Stimulated activated memory B cell treated with anti-CD40 and anti-IgM and Interleukin-4, amounts not matched to agents 10 μg/mL and 1 μg/mL and 100 μg/mL, for 72 hours (primary cell): ENCODE measurements at places on chromosomes 1 and 21.
A peak's percentile ranks its signal among the peaks of the same experiment; 100 is the strongest.

DNA sequence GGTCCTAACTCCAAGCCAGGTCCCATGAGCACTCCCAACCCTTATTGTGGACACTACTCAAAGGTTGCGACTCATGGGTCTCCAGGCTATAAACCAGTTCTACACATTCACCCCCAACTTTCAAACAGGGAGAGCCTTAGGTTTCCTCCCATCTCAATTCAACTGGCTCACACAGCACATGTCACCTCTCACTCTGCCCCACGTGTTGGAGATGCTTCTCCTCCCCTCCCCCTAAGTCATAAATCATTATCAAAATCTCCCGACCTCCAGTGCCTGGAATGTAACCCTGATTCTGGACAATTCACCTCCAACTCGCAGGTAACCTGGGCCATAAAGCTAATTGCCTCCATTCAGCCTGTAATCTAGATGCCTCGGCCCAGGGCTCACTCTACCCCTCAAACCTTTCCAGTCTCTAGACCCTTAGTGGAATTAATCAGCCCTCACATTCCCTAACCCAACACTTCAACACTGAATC lies 595 bp downstream of the AK2 start:
- no peak for ATAC-seq

- ATAC-seq = peak; percentile 61
Measured at GRCh38 chr1:92476071-92476631, 10.6 kb downstream of the GFI1 start.

DNA sequence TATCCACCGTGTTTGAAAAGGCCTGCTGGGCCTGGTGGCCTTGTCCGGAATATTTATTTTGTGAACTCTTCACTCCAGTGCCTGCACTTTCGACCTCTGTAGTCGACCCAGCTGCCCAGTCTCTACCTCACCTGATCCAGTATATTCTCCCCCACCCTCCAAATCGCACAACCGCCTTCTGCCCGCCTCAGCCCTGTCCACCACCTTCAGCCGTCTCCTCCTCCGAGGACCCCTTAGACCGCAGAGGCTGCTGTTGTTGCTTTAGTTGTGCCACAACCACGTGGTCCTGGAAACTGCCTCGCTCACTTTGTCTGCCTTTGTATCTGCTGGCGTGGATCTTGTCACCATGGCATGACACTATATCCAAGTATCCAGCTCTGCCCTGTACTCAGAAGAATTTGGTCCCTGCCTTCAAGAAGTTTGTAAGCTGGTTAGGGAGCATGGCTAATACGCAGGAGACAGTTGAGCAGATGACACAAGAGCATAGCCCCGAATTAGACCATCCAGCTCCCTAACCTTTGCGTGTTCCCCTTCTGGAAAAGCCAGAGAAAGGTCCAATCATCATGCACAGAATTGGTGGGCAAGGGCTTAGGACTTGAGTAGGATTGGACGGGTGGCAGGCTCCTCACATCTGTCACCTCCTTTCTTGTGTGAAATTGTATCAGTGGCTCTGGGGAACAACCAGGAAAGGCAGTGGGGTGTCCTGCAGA lies 1.5 kb downstream of the PHGDH start:
- ATAC-seq = no peak

DNA sequence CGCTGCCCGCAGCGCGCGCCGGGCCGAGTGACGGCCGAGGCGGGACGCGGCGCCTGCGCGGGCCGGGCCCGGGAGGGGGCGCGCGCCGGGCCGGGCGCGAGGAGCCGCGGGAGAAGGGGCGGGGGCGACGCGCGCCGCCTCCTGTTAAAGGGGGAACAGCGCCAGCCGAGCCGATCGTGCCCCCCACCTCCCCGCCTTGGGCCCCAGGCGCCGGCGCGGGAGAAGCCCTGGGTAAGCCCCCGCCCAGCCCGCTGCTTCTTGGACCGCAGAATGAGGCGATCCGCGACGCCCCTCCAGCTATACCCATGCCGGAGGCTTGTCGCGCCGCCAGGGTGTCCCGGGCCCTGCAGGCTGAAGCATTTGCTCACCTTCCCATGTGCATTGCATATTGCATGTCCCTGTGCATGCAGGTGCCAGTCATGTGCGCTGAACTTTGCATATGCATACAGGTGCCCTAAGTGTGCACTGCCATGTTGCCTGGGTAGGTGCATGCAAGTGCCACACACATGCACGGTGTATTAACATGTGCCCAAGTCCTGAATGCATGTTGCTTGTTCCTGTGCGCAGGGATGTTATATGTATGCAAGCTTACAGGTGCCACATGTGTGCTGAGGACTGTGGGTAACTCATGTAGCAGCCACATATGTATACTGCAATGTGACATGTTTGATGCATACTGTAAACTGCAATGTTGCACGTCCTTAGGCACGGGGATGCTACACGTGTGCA lies at the start of gene ADGRB2:
ADGRB2 (minus strand) TSS at position 29 of the 729 bp plus-strand sequence. CDS start 7,119 bp downstream, outside the sequence.
- ATAC-seq = peak; percentile 10

- no peak for ATAC-seq
Measured at GRCh38 chr21:36209626-36210171, 53.1 kb downstream of the DOP1B start.

DNA sequence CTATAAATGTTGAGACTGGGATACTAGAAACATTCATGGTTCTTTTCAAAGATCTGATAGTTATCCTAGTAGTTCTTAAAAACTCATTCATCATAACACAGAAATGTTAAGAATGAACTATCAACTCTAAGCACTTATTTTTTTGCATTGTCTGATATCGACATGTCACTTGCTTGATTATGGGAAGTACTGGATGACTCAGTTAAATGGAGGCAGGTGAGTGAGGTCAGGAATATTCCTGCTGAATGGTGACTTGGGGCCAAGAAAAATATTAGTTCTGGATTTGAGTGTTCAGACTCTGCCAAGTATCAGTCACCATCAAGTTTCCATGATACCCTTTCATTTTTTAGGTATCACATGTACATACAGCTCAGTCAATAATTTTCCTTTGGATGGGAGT lies 63.6 kb downstream of the NEK7 start:
- ATAC-seq = no peak

GRCh38 chr21:36134803-36135390 lies at the start of gene CBR3:
TSS of gene CBR3 (plus strand) at chr21:36135079. CDS start at chr21:36135193, 114 bp downstream.
- peak; percentile 60 for ATAC-seq

DNA sequence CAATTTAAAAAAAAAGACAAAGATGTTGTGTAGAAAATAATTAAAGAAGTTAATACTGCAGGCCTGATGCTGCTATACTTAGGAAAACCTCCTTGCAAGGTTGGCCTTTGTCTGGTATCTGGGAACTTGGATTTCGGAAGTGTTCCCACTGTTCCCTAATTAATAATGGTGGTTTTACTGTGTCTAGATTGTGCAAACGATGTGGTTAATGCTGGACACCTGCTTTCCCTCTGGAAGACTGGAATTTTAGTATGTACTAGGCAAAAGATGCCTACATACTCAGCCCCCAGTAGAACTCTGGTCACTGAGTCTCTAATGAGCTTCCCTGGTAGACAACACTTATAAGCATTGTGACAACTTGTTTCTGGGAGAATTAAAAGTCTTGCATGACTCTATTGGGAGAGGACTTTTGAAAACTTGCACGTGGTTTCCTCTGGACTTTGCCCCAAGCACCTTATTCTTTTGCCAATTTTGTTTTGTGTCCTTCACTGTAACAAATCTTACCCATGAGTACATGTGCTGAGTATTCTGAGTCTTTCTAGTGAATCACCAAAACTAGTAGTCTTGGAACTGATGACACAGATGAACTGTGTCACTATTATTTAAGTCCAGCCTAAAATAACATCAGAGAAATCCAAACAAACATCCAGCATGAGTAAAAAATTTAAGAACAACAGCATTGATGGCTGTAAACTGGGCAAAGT lies 40.4 kb downstream of the LIN9 start:
- ATAC-seq = no peak

DNA sequence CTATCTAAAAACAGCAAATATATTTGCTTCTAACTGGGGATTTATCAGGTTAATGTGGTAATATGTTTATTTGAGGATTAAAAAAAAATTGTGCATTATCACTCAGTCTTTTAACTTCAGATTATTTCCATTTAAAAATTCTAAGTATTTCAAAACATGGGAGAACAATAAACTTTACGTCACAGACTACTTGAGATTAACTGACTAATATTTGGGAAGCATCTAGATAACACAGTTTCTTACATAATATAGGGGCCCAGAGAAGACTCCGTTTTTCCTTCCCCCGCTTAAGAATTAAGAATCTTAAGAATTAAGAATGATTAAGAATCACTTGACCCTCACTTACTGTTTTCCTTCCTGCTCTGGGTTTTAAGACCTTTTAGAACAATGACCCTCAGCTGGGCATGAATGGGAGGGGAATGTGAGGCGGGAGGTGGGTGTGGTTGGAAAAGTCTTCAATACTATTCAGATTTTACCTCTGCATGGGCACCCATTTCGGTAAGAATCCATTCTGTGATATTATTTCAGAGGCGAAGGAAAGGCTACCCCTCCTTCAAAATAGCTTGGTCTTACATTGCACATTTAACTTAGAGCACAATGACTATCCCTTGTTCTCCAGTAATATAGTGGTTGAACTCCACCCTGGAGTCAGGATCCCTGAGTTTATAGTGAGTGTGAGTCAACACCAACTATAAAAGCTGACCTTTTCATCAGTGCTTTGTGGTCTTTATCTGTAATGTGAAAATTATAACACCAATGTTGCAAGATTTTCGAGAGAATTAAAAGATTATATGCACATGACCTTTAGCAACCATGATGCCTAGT lies 821.3 kb downstream of the USP25 start:
- ATAC-seq = no peak

GRCh38 chr1:216936779-216937178 lies 213.6 kb upstream of the ESRRG start:
- no peak for ATAC-seq

GRCh38 chr1:196723325-196724185 lies 51.1 kb upstream of the CFHR3 start:
- ATAC-seq = peak; percentile 61
